ENCODE measurements at places on chromosomes 12 and 14. TPM values are rescaled to one million over a fixed set of nuclear protein-coding genes. Genes with fewer than 3 reads are reported as not detected.
A peak's percentile ranks its signal among the peaks of the same experiment; 100 is the strongest.

SPIC gene
- not detected for polyA plus RNA-seq

KLRC3 gene
- not detected for polyA plus RNA-seq

- DNase-seq = no peak
Observed at GRCh38 chr12:102374190-102374589, 106.2 kb downstream of the IGF1 start.

GRCh38 chr14:51448831-51449670 lies 202.7 kb upstream of the FRMD6 start:
- peak; percentile 94 for DNase-seq

- DNase-seq = no peak
Observed at GRCh38 chr12:47312808-47313426, 233.2 kb upstream of the AMIGO2 start.

All from BJ (cell line).